ENCODE measurements at places on chromosomes 2 and 18.

DNA sequence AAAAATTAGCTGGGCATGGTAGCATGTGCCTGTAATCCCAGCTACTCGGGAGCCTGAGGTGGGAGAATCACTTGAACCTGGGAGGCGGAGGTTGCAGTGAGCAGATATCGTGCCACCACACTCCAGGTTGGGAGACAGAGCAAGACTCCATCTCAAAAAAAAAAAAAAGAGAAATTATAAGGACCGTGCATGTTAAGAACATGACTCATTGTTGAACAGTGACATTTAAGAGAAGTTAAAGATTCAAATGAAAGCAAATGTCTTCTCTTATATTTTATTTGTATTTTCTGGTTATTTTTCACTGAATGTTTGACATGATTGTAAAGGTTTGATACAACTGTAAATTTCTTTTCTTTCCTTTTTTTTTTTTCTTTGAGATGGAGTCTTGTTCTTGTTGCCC, 69.6 kb downstream of the APLF start:
- DNase-seq, result no peak

DNA sequence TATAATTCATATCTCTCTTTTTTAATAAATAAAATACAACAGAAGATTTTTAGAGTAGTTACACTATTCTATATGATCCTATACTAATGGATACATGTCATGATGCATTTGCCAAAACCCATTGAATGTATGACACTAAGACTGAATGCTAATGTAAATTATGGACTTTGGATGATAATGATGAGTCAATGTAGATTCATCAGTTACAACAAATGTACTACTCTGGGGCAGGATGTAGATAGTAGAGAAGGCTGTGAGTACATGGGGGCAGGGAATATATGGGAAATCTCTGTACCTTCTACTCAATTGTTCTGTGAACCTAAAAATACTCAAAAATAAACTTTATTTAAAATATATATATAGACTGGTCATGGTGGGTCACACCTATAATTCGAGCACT, 45.6 kb upstream of the NEDD4L start:
- no peak for DNase-seq

DNA sequence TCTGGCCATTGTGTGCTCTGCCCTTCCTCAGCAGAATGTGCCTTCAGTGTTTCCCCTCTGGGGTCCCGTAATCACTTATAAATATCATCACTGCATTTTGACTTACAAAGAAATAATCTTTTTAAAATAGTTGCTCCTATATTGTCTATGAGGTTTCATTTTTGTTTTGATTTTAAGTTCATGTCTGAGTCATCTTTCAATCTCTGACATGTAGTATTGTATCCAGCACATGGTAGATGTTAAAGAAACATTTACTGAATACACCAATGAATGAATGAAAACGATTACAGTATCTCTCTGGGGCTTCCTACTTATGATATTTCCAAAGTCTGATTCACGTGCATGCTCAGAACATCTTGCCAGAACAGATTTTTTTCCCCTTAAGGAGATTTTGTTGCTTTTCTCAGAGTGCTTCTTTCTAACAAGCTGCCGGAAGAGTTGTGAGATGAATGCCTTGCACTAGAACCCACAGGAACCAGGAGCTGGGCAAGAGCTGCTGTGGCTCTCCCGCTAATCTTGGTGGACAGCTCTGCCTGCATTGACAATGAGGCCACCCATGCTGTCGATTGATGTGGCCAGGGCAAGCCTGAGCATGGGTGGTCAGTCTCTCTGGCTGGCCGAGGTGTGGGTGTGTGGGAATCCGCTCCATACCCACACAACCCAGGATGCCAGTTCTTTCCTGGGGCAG, 199.4 kb downstream of the CYRIA start:
- DNase-seq, result no peak

GRCh38 chr2:231627384-231628120, 34.9 kb downstream of the TEX44 start:
- peak; percentile 60 for DNase-seq

DNA sequence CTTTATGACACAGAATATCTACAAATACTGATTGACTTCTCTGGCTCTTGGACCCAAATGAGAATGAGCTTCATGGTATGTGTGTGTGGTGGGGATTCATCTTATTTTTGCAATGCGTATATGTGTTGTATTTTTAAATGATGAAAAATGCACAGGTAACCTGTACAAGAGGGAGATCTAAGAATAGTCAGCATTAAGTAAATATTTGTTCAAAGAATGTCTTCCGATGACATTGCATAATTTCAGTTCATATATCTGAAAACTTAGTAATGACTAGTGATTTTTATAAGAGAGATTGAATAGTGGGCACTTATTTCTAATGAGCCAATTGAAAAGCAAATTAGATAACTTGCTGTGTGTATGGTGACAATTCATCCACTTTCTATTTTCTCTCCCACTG, 66.4 kb downstream of the EML6 start:
- no peak for DNase-seq

DNA sequence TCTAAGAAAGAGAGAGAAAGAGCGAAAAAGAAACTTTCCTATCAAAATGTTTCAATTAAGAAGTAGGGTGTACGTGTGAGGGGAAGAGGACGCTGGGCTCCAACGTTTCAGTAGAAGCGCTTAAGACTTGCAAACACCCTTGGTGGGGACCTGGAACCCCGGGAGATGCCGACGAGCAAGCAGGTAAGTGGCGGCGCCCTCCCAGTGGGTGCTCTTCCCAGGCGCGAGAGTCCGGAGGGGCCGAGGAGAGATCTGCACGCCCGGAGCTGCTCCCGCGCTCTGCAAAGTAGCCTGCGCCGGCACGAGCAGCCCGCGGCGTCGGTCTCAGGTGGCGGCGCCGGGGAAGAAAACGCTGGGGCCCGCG, 678 bp upstream of the OTX1 start:
- no peak for DNase-seq

DNA sequence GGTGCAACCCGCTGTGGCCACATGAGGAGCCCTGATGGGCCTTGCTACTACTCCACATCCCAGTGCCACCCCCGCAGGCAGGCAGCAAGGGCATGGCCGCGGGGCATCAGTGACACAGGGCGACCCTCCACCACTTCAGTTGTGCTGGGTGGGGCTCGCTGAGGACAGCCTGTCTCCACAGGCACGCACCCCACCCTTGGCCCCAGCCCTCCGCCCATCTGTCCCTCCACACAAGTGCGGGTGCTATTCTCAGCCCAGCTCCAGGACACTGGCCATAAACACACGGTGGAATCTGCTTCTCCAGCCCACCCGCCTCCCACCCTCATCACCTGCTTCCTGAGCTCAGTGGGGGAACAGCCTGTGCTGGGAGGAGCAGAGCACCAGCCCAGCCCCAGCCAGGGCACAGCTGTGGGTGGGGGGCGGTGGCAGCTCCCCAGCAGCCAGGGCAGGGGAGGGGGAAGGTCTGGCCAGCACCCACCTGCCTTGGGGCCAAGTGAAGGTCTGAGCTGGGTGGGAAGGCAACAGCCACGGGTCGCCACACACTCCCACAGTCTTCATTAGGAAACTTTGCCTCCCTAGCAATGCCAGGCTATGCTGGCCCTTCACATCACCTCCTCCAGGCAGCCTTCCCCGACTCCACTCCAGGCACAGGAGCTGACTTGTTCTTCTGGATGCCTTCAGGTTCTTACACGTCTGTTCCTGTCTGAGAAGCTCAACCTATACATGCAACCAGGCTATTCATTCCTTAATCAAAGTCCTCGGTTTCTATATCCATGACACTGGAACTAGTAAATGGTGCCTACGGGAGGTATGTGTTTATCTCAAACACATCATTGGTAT, 16.5 kb downstream of the BIN1 start:
- no peak for DNase-seq

GRCh38 chr2:26742048-26742770, 21.9 kb upstream of the SLC35F6 start:
- DNase-seq, result no peak

- no peak for DNase-seq
Observed at GRCh38 chr18:42941021-42941420, 174.5 kb downstream of the RIT2 start.

- no peak for DNase-seq
Observed at GRCh38 chr2:238120463-238121298, 17.8 kb upstream of the KLHL30 start.

- DNase-seq, result no peak
Observed at GRCh38 chr2:164275659-164276058, 345.6 kb downstream of the GRB14 start.

DNA sequence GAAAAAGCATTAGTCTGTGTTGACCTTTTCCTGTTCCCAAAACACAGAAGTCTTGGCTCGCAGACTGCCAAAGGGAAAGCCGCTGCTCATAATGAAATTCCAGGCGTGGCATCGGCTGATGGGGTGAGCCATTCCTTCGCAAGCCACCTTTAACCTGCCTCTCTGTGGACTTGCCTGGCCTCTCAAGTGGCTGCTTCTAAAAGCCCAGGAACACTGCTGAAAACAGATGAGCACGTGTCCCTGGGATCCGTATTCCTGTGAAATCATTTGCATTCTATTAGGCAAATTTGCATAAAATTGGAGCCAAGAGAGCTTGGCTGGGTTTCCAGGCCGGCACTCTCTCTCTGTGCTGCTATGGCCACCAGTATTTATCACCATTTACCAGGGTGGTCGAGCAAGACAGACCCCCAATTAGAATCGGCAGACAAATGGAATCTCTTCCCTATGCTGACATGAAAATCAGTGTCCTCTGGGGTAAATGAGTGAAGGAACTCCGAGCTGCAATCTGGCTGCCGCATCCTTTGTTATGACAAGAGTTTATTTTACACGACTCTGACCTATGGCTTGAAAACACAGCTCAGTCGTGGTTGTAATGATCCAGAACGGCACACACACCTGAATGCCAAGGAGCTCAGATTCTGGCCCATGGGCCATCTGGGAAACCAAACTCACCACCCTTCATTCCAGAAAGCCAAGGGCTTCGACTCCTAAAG, 21.7 kb downstream of the BCL2 start:
- DNase-seq, result no peak

- DNase-seq, result peak; percentile 27
Observed at GRCh38 chr18:54742659-54743604, 85.3 kb upstream of the RAB27B start.

DNA sequence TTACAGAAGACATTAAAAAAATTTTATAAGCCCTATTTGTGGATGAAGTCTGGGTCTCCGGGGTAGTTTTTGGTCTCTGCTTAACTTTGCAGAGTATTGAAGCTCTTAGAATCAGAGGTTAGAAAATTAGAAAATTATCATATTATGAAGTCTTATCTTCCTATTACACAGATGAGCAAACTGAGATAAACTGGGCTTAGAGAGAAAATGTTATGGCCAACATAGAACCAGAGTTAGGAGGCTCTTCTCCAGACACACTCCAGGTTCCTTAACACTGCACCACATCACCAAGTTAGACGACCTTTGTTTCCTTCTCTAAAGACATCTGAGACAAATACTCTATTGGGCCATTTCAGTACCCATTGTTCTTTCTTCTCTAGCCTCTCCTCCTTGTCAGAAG, 36.7 kb upstream of the NEB start:
- no peak for DNase-seq

- no peak for DNase-seq
Observed at GRCh38 chr2:209840434-209840833, 68.8 kb downstream of the UNC80 start.

GRCh38 chr2:65227020-65227455, 593 bp upstream of the ACTR2 start:
- peak; percentile 10 for DNase-seq

GRCh38 chr2:136439064-136439676, 321.2 kb upstream of the CXCR4 start:
- DNase-seq, result no peak

- DNase-seq, result no peak
Observed at GRCh38 chr2:176081837-176082524, 1.8 kb downstream of the EVX2 start.

DNA sequence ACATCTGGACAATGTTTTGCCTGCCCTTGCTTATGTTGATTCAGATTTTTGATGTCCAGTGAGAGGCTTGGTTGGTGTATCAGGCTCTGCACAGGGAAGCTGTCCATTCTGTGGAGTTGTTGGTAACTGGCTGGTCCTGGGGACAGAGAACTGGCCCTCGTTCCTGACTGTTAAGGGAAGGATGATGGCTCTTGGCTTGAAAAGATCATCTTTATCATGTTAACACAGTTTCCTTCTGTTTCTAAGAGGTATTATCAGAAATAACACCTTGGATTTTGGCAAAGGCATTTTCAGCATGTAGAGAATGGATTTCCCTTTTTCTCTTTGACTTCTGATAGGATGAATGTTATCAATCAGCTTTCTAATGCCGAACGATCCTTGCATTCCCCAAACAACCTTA, 19.3 kb downstream of the STK25 start:
- DNase-seq, result no peak

DNA sequence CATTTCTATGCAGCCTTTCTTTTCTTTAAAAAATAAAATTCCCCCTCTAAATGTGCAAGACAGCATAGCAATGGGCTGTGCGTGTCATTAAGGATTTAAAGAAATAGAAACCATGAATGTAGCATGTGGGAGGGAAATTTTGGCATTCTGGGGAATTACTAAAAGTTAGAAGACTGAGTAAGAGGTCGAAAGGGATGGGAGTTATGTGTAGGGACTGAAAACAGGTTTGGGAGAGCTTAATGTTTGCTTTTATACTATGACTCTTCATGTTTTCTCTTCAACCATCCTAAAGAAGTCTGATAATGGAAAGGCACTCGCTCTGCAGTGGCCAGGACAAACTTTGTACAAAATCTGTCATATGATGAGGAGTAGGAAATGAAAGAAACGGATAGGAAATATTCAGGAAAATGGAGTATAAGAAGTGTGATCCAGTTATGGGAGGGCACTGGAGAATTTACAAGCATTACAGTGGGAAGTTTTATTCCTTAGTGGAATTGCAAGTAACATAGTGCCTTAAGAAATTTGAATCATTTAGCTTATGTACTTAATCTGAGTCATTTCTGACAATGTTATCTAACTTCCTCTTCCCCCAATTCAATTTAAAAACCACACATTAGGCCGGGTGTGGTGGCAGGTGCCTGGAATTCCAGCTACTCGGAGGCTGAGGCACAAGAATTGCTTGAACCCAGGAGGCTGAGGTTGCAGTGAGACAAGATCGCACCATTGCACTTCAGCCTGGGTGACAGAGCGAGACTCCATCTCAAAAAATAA, 20.6 kb downstream of the TMEM87B start:
- no peak for DNase-seq

DNA sequence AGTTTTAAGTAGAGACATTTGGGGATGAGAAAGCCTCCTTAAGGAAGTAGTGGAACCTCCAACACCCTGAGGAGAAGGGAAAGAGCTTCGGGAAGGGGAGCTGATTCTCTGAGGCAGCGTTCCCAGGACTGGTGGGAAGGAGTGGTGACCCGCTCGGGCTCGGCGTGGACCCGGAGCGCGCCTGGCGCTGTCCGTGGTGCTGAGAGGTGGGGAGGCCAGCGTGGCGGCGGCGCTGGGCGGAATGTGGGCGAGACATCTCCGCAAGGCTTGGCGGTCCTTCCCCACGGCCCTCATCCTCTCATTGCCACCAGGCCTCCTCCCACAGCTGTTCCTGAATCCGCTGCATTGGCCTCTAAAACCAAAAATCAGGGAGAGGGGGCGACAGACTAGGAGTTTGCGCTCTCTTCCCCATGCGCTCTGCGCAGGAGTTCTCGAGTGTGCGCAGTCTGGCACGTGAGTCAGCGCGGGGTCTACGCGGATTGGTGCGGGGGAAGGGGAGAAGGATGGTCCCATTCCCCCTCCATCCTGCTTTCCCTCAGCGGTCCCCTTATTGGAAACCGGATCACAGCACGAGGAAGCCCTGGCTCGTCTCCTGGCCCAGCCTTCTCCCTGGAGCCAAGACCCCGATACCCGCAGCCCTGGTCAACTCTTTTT, 857 bp downstream of the RESP18 start:
- no peak for DNase-seq
